ENCODE measurements at places on chromosomes 16 and 17.

DNA sequence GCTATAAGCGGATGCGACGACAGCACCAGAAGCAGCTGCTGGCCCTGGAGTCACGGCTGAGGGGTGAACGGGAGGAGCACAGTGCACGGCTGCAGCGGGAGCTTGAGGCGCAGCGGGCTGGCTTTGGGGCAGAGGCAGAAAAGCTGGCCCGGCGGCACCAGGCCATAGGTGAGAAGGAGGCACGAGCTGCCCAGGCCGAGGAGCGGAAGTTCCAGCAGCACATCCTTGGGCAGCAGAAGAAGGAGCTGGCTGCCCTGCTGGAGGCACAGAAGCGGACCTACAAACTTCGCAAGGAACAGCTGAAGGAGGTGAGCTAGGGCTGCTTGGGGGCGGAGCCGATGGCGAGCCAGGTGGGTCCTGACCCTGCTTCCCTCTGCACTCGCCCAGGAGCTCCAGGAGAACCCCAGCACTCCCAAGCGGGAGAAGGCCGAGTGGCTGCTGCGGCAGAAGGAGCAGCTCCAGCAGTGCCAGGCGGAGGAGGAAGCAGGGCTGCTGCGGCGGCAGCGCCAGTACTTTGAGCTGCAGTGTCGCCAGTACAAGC is 10.1 kb downstream of the HIRIP3 start:
- no peak for DNase-seq

- DNase-seq, result no peak
Observed at GRCh38 chr17:3718201-3718600, 5.5 kb upstream of the HASPIN start.

DNA sequence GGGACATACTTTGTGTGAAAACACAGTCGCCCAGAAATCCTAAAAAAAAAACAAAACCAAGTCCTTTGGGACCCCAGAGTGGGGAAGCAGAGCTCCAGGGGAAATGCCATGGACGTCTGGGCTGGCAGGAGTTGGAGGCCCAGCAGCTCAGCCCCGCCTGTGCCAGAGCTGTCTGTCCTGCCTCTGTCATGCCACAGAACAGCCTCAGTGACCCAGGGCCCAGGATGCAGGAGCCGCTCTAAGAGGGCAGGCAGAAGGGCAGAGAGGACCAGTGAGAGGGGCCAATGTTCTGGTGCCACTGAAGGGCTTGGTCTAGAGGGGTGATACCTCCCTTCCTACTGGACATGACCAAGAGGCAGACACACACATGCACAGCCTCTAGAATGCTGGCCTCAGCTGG is 166.2 kb downstream of the C16orf78 start:
- DNase-seq, result no peak

DNA sequence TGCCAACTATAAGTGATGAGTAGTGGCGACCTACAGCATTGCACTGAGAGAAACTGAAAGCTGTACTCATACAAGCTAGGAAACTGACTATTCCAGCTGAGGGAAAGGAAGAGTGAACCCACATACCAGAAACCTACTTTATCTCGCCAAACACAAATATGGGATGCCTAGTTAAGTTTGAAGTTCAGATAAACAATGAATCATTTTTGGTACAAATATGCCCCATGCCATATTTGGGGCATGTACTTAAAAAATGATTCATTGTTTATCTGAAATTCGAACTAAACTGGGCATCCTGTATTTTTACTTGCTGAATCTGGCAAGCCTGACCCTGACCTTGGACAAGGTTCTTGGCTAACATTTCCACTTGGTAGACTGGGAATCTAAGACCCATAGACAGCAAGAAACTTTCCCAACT is 527.8 kb upstream of the PSMD7 start:
- DNase-seq, result no peak

- no peak for DNase-seq
Observed at GRCh38 chr17:77217566-77217965, 76.8 kb downstream of the SEC14L1 start.

DNA sequence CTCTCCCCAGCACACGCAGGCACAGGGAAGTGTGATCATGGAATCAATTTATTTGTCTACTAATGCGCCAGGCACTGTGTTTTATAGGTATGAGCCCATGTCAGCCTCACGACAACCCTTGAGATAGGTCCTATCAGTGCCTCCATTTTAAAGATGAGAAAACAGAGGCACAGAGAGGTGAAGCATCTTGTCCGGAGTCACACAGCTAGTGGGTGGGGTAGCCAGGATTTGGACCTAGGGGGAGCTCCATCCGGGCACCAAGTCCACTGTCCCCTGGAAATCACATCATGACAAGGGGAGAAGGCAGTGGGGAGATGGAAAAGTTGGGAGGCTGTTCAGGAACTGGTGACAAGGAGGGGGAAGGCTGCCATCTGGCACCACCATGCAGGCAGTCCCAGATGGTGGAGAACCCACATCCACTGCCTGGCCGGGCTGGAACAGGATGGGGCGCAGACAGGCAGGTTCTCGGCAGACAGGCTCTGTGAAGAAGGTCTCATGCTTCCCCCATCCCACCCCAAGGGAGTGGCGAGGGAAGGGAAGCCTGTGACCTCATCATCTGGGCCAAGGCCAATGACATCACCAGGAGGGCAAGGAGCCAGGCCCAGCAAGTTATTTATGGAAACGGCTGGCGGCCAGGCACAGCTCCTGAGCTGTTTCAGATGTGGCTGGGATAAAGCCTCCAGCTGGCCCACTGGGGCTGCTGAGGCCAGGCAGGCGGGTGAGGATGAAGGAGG is 126.0 kb upstream of the SDK2 start:
- DNase-seq, result no peak

DNA sequence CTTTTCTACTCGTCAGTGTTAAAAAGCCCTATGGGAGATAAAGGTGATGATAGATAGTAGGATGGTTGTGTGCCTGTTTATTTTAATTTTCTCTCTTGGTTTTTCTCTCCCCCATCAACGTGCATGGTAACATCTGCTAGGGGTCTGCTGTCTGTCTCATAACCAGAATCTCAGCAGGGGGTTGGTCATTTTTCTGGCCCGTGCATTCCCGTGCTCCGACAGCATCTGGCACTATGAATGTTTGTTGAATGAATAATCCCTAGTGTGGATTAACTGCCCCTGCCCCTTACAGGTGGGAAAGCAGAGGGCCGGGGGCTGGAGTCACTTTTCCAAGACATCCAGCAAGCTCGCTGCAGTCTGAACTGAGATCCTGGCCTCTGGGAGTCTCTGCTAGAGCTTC is 6.3 kb downstream of the CA5A start:
- DNase-seq, result no peak

- no peak for DNase-seq
Observed at GRCh38 chr16:66459878-66460277, 32.8 kb downstream of the BEAN1 start.

DNA sequence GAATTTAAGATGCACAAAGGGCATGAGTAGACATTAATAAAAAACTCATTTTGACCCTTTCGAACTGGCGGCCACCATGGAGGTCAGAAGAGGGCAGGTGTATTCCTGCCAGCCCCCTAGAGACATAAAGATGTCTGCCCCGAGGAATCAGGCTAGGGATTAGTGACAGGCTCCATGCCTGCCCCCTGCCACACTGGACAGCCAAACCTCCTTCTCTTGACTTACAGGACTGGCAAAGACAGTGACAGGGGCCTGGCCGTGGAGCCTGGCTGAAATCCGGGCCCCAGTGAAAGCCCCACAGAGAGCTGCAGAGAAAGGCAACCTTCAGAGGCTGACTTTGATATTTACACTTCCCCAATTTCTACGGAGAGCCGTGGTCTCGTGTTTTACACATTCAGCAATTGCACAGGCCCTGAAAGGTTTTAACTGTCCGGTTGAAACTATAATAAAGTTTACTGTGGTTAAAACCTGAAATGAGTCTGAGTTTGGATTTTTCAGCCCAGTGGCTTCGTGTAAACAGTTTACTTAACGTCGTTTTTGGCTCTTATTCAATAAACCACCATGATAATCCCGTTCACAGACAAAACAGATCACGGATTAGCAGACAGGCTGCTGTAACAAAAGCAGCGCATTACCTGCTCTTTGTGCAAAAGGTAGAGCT is 243.9 kb upstream of the MYOCD start:
- DNase-seq, result no peak

DNA sequence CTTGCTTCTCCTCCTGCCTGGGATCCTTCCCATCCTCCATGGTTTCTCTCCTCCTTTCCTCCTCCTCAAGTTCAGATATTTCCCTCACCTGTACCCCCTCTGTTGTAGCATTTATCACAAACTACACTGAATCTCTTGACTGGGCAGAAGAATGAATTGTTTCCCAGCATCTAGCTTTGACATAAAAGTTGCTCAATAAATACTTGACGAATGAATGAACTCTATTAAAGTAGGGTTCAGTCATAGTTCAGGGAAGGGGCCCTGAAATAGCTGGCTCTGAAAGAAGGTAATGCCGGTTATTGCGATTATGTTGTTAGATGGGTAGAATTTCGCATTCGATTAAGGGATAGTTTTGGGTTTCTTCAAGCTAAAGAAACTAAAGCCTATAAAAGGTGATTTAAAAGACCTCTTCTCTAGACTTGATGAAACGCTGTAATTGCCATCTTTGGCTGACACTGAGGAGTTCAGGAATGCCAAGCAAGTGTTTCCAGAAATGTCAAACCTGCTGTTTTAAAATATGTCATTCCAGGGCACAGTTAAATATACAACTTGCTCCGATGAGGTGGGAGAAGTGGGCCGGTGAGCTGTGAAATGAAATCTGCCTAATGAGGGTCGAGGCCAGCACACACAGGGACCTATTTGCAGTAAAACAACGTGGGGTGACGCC is 1.0 kb upstream of the CPD start:
- no peak for DNase-seq

- DNase-seq, result peak; percentile 11
Observed at GRCh38 chr16:49858200-49859124, 2.5 kb upstream of the ZNF423 start.

GRCh38 chr16:24113115-24113745 is 142.9 kb upstream of the CACNG3 start:
- no peak for DNase-seq

GRCh38 chr17:27295945-27296344 is 2.0 kb downstream of the WSB1 start:
- DNase-seq, result no peak

DNA sequence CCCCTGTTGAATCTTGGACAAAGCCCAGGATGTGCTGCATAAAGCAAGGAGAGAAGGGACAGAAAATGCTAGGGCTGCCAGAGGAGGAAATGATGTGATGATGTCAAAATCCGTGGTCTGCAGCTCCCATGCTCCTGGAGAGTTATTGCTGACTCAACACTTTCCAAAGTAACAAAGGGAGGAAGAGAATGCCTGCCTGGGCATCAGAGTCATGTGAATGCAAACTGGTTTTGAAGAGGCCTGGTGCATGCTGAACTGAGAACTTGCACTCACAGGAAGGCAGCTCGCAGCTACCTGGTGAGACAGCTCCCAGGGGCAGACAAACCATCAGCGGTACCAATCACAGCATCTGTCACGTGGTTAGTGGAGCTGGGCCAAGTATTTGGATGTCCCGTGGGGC is 2.8 kb downstream of the MARVELD3 start:
- no peak for DNase-seq

GRCh38 chr17:18980682-18981334 is 23.8 kb downstream of the FAM83G start:
- no peak for DNase-seq

- no peak for DNase-seq
Observed at GRCh38 chr16:85083051-85083639, 29.1 kb downstream of the CIBAR2 start.

- DNase-seq, result no peak
Observed at GRCh38 chr17:13003927-13004326, 13.9 kb downstream of the ELAC2 start.

Data from activated naive CD4-positive, alpha-beta T cell (primary cell).